ENCODE measurements at places on chromosomes 4 and X.

- no peak for DNase-seq
Observed at GRCh38 chr4:101074326-101074725, 273.0 kb downstream of the PPP3CA start.

DNA sequence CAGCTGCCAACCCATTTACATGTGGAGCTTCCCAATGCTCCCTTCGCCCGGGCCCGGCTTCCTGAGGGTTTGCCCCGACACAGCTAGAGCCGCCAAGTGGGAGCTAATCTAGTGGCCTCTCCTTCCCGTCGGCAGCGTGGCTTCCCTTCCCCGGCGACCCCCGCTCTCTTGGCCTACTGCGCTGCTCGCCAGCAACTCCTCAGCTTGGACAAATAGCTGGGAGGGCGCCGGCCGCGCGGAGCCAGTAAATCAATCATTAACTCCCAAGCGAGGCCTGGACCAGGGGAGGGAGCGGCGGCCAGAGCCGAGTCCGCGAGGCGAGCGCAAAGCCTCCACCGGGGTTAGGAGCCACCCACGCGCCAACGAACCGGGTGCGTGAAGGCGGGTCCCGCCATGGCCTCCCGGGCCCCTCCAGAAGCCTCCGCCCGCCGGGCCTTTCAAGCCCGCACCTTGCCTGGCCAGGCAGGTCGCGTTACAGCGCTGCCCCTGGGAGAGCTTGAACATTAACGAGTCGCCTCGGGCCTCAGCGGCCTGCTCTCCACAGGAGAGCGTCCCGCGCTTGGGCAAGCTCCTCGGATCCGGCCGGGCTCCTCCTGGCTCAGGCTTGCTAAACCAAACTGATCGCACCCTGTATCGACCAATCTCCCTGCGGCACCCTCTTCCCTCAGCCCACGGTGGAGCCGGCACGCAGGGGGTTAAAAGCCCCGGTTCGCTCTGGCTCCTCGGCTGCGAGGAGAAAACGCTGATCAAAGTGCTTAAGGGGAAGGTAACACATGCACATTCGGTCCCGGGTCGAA, 10.6 kb upstream of the BCOR start:
- no peak for DNase-seq

- no peak for DNase-seq
Observed at GRCh38 chrX:24100713-24101112, 46.0 kb downstream of the EIF2S3 start.

DNA sequence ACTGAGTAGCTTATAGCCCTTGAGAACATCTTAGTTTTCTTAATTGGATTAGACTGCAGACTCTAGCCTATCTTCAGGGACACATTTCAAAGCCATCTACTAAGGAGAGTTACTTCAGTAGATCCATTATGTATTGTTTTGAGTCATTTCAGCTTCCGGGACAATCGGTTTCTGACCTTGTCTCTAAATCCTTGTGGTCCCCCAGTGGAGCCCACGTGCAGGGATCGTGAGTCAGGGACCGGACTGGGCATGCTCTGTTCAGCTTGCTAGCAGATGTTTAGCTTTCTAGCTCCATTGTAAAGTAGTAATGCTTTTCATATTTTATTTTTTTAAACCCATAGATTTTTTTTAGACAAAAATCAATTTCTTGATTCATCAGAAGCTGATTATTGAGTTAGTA, 211.9 kb upstream of the PRPS2 start:
- no peak for DNase-seq

DNA sequence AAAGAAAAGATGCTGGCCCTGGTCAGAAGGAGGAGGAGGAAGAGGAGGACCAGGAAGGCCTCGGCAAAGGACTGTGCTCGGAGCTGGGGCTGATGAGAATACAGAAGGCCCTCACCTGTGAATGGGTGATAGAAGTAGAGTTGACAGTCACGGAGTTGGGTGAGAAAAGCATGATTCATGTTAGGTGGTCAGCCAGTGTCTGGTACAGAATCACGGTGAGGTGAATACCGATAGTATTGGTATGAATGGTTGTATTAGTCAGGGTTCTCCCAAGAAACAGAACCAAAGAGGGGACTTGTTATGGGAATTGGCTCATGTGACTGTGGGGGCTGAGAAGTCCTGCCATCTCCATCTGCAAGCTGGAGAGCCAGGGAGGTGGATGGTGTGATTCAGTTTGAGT, 32.5 kb upstream of the FAM156A start:
- DNase-seq: no peak

GRCh38 chrX:32447640-32448039, 763.7 kb downstream of the DMD start:
- DNase-seq: no peak

GRCh38 chrX:63754136-63754859, 30.7 kb downstream of the ARHGEF9 start:
- DNase-seq: no peak

- no peak for DNase-seq
Observed at GRCh38 chr4:142960126-142960525, 114.0 kb upstream of the INPP4B start.

DNA sequence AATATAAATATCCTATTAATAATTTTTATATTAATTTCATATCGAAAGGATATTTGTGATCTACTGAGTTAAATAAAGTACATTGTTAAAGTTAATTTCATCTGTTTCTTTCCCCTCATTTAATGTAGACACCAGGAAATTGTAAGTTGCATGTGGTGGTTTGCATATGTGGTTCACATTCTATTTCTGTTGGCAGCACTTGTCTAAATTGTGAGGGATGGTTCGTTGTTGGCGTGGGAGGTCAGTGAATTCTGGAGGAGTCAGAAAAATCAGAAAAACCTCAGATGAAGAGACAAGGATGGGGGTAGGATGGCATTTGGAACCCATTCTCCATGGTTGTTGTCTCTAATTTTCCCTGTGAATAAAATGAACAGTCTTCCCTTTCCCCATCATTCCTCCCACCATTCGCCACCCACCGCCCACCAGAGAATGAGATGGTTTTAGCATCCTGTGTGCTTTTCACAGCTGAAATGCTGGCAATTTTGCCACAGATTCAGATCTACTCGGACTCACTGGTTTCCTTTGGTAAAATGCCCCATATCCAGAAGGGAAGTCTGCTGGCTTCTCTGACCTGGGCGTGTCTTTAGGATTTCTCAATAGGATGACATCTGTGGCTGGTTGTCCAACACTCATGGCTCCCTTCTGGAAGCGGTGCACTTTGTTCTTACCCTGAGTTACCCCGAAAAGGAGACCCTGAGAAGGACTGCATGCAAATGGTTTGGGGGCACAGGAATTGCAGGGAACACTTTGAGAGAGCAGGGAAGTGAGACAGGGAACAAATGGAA, 52.3 kb downstream of the LGI2 start:
- no peak for DNase-seq

DNA sequence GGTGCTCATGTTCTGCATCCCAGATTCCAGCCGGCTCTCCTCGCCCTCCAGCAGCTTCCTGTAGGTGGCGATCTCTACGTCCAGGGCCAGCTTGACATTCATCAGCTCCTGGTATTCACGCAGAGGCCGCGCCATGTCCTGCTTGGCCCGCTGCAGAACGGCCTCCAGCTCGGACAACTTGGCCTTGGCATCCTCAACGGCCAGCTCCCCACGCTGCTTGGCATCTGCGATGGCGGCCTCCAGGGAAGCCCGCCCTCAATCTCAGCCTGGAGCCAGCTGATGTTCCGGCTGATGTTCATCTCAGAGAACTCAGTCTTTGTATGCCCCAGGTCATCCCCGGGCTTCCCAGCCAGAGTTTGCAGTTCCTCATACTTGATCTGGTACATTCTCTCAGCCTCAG, 431.8 kb upstream of the DIPK2B start:
- DNase-seq: no peak

GRCh38 chrX:21723084-21723483, 34.8 kb downstream of the SMPX start:
- no peak for DNase-seq

GRCh38 chr4:140497747-140498636, at the start of gene MGAT4D:
MGAT4D (minus strand) TSS chr4:140498293; CDS start chr4:140498222, 71 bp downstream.
- DNase-seq: no peak

DNA sequence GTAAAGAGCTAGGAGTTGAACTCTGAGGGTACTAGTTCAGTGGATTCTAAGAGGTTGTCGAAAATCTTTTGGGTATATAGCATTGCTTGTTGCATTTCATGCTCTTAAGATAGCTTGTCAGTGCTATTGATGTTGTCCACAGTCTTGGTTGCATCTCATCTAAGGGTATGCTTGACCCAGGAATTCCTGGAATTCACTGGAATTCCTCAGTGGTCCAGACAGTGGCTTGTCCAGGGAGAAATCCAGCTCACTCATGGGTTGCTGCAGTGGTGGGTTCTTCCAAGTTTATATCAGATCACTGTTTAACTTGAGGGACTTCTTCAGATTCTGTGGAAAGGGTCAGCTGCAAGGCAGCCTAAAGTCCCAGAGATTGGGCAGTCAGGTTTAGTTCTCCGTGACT, 29.8 kb upstream of the SMARCAD1 start:
- no peak for DNase-seq

GRCh38 chrX:53087388-53087831, 5.2 kb downstream of the TSPYL2 start:
- no peak for DNase-seq

GRCh38 chr4:109649872-109650271, 53.4 kb downstream of the CASP6 start:
- DNase-seq: no peak

- no peak for DNase-seq
Observed at GRCh38 chr4:88653371-88653946, 44.2 kb downstream of the NAP1L5 start.

- no peak for DNase-seq
Observed at GRCh38 chr4:722851-723360, 17.3 kb downstream of the PCGF3 start.

GRCh38 chr4:54099748-54100574, at the start of gene GSX2:
GSX2 (plus strand) TSS chr4:54100163; CDS start chr4:54100345, 182 bp downstream.
- DNase-seq: no peak

DNA sequence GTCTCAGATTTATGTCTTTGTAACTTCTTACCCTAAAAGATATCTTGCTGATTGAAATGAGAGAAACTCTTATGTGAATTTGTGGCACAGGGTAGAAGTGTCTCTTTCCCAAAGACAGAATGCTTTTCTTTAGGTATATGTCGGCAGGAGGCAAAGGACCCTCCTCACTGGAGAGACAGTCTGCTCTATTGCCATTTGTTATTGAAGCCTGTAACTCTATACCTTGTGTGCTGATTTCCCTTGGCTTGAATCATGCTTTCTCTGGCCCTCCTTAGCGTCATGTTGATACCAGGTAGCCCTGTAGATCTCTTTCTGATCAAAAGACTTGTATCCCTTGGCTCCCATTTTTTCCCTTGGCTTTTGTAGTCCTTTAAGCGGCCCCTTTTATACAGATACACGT, 284.3 kb downstream of the CXXC4 start:
- no peak for DNase-seq

All from stimulated activated CD8-positive, alpha-beta memory T cell treated with anti-CD3 and anti-CD28 coated beads, Interleukin-4, amount 100 ng/mL, for 1 hour (primary cell).